ENCODE measurements at places on chromosomes 7 and 10. TPM values are rescaled to one million over a fixed set of nuclear protein-coding genes. Genes with fewer than 3 reads are reported as not detected.

DNA sequence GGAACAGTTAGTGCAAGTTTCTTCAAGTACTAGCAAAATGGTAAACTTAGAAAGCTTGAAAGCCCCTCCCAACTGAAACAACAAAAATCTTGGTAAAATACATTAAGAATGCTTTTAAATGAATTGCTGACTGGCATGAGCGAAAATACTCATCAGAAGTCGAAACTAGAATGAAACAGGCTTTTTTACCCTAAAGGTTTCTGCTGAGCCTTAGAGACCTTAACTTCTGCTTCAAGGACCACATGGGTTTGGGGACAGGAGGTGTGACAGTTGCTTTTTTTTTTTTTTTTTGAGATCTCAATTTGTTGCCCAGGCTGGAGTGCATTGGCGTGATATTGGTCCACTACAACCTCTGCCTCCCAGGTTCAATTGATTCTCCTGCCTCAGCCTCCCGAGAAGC, 100.3 kb downstream of the MTPAP start:
- no peak for DNase-seq

GRCh38 chr10:36602374-36602773, 523.0 kb upstream of the ANKRD30A start:
- no peak for DNase-seq

DNA sequence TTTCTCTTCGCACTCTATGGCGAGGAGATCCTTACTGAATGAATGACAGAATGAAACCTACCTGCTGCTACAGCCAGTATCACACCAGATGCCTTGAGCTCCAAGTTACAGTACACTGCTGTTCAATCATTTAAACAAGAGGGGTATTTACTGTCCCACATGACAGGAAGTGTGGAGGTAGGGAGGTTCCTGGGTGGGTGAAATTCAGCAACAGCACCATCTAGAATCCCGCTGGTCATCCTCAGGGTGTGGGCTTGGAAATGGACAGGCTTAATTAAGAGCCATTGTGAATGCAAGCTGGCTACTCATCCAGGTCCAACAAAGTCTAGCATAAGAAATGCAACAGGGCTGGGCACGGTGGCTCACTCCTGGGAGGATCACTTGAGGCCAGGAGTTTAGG, 14.7 kb downstream of the CYTH3 start:
- DNase-seq: no peak

- DNase-seq: peak; percentile 18
Observed at GRCh38 chr7:9200626-9201025, 767.2 kb downstream of the NXPH1 start.

GRCh38 chr7:105202616-105203015, 186.1 kb downstream of the SRPK2 start:
- no peak for DNase-seq

GRCh38 chr7:134703782-134704181, 57.1 kb downstream of the BPGM start:
- no peak for DNase-seq

GRCh38 chr10:91575044-91575610, 57.7 kb downstream of the PPP1R3C start:
- DNase-seq: no peak

DNA sequence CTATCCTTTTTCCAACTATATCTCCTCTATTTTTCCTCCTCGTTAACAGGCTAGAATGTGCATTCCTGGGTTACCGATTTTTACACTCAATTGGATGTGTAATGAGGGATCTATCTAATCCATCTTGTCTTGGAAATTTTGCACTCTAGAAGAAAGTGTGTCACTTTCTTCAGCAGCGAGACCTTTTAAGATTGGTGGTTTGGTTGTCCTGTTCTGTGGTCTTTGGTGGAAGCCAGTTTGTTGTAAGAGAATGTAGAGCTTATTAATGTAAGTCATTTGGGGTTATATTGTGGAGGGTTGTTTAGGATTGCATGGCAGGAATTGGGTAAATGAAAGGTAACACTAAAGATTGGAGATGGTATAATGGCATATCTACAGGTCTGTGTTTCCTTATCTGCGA, 16.7 kb downstream of the CDK1 start:
- no peak for DNase-seq

DNA sequence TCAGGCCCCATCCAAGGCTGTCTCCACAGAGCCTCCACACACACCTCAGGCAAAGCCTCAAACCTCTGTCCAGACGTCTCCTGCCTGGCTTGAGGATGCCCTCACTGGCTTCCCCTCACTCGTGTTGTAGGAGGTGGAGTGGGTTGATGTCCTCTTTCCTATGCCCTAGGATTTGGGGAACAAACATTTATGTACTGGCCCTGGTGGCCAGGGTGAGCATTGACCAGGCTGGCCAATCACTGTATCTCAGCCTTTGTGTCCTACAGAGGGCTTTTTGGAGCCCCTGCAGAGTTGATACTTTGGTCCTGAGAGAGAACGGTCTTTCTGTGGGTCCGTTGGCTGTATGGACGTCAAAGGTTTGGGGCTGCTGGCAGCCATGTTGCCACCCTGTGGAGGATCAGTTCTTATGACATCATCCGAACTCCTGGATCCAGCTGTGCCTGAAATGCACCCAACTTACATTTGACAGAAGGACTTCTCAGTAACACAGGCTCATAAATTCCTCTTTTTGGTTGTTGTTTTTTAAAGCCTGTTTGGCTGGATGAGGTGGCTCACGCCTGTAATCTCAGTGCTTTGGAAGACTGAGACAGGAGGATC, 2.3 kb upstream of the GRID2IP start:
- DNase-seq: no peak

DNA sequence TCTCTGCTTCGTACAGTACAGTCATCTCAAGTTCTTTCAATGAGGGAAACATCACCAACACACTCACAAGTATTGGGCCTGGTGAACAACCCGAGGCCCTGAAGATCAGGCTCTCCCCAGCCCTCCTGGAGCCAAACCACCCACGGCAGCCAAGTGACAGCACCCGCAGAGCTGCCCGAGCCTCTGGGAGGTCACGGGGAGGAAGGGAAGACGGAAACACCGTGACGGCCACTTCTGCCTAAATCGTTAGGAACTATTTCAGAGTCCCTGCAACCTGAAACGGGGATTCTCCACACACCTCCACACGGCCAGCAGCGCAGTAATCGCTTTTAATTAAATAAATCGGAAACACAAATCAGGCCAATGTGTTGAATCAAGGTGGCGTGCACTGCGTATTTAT, 222.6 kb downstream of the MAD1L1 start:
- DNase-seq: peak; percentile 8

GRCh38 chr7:11458736-11459483, 373.1 kb downstream of the THSD7A start:
- DNase-seq: no peak

GRCh38 chr10:201328-201771, 66.1 kb downstream of the ZMYND11 start:
- DNase-seq: no peak

- DNase-seq: no peak
Observed at GRCh38 chr10:114685456-114685855, 27.4 kb upstream of the ABLIM1 start.

GRCh38 chr10:127000598-127000997, 95.4 kb downstream of the DOCK1 start:
- DNase-seq: no peak

DNA sequence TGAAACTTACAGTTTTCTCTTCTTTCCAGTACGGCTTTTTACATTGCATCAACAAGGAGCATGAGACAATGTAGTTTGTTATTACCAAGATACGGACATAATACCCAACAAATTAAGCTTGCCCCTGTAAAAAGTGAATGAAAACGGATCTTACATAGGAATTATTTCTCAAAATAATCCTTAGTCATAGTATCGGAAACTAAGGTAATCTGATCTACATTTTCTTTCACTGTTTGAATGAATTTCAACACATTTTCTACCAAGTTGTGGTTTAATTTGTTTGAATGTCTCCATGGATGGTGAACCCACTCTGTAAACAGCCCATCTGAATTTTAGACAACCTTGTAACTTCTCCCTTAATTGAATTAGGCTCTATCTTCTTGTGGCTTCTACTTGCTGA, 90.5 kb downstream of the INHBA start:
- no peak for DNase-seq

GRCh38 chr10:33136781-33137180, 178.8 kb upstream of the ITGB1 start:
- no peak for DNase-seq

GRCh38 chr7:20896996-20897395, 110.3 kb upstream of the SP8 start:
- DNase-seq: no peak

DNA sequence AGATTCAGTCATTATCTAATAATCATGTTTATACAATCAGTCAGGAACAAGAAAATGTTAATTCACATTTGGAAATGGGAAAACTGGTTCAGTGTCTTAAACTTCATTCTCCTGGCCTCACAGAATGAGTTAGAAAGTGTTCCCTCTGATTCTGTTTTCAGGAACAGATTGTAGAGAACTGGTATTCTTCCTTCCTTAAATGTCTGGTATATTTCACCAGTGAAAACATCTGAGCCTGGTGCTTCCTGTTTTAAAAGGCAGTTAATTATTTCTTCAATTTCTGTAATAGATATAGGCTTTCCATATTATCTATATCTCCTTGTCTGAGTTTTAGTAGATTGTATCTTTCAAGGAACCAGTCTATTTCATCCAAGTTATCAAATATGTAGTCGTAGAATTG, 97.1 kb upstream of the TMEM168 start:
- no peak for DNase-seq

DNA sequence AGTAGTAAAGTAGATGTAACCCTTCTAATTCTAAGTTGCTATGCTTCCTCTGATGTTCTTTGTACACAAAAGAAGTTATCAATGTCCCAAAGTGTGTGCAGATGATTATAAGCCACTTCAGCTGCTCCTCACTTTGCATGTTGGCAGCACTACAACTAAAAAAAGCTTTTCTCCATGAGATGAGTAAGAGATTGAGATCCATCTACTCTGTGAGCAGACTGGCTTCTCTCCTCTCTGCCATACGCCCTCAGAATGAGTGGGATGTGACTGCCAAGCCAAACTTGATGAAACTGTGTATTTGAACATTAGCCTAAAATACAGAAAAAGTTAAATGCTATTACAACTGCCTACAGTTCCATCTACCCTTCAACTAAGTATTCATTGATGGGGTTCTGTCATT, 102.9 kb upstream of the ETV1 start:
- DNase-seq: no peak

DNA sequence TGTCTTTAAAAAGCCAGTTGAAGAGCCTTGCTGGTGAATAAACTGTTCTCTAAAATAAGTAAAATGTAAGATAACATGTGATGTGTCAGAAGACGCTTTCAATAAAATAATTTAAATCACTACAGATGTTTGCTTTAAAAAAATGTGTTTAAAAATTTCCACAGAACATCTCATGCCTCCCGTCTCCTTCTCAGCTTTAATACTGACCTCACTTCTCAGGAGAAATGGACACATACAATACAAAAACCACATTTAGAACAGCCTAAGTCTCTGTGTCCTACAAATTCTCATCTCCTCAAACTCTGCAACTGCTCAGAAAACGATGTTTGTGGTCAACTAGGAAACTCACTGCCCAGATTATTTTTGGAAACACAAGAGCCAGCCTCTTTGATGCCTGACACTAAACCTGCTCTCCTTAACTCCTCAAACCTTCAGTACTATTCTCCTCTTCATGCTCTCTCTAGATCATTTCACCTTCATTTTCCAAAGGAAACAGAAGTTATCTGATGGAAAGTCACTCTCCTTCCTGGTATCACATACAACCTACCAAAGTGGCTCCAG, 120.3 kb downstream of the ZNF438 start:
- DNase-seq: no peak

- DNase-seq: no peak
Observed at GRCh38 chr7:102935450-102936115, 22.8 kb downstream of the LRRC17 start.

DNA sequence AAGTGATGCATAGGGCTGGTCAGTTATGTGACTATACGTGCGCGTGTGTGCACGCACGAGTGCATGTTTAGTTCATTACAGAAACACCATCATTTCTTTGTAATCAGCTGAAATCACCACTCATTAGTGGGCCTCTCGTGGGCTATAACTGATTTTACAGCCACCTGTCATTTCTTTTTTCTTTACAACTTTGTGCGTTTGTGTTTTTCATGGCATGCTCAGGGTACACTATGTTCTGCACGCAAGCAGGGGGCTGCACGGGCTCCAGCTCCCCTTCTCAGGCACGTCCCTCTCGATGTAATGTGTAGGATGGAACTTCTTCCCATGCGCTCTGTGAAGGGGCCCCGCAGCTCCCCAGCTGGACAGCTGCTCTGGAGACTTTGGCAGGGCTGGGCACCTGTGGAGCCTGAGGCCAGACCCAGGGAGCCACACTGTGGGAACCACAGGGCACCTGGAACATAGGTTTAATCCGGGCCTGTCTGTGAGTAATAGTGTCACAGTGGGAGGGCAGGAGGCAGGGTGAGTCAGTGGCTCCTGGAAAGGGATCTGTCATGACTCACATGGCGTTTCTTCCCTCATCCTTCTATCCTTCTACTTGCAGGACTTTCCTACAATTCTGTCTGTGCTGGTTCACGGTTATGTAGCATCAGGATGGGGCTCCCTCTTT, 4.9 kb downstream of the GCK start:
- DNase-seq: no peak

GRCh38 chr10:95906677-95907455, 909 bp upstream of the CC2D2B start:
- DNase-seq: peak; percentile 25

DNA sequence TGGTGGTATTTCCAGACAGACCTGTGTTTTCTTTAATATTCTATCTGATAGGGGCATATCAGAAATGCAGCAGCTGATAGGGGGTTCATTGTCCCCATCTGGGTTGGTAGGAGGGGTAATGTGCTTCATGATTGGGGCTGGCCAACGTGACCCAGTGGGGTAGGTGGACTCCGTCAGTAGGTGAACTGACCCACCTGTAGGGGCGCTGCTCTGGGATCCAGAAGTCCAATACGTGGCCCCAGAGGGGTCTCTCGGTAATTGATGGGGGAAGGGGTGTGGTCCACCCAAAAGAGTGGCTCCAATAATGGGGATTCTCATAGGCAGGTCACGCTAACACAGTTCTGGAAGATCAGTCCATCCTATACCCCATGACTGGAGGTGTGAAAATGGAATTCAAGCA, 112.0 kb downstream of the PRLHR start:
- DNase-seq: no peak

DNA sequence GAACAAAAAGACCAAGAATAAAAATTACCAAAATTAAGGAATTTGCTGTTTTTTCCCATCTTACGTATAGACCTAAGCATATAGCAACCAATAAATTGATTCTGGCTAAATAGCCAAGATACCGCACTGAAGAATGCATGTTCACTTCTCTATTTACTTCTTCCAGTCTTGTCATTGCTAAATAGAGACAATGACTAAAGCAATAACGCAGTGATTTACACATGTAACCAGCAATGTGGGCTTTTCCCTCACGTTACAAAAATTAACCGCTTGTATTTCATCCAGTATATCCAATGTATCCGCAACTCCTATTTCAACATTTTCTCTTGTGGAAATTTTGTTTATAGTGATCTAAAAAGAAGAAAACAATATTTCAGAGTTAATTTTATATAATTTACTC, 5.6 kb downstream of the TMEM168 start:
- no peak for DNase-seq

GRCh38 chr10:110370006-110370405, 65.3 kb upstream of the SMNDC1 start:
- no peak for DNase-seq

Gene AKR1C1
- 24.7 TPM for total RNA-seq

Gene TMEM140
- not detected for total RNA-seq

Gene NRF1
- total RNA-seq: 16.4 TPM

Gene TMEM270
- not detected for total RNA-seq

Gene FAM241B
- 50.1 TPM for total RNA-seq

Gene SEPTIN7
- 189 TPM for total RNA-seq

Gene UPK3BL2
- total RNA-seq: 11.4 TPM

Gene PLCE1
- total RNA-seq: 0.25 TPM

Gene ARPC1B
- total RNA-seq: 9.5 TPM

Gene SLC26A4
- 0.34 TPM for total RNA-seq

Gene FIS1
- total RNA-seq: 128 TPM

Gene PNLIPRP3
- total RNA-seq: not detected

Gene ADAM22
- total RNA-seq: 91.9 TPM

Data from glutamatergic neuron (in vitro differentiated cells).